ENCODE measurements at places on chromosomes 1 and 21.

DNA sequence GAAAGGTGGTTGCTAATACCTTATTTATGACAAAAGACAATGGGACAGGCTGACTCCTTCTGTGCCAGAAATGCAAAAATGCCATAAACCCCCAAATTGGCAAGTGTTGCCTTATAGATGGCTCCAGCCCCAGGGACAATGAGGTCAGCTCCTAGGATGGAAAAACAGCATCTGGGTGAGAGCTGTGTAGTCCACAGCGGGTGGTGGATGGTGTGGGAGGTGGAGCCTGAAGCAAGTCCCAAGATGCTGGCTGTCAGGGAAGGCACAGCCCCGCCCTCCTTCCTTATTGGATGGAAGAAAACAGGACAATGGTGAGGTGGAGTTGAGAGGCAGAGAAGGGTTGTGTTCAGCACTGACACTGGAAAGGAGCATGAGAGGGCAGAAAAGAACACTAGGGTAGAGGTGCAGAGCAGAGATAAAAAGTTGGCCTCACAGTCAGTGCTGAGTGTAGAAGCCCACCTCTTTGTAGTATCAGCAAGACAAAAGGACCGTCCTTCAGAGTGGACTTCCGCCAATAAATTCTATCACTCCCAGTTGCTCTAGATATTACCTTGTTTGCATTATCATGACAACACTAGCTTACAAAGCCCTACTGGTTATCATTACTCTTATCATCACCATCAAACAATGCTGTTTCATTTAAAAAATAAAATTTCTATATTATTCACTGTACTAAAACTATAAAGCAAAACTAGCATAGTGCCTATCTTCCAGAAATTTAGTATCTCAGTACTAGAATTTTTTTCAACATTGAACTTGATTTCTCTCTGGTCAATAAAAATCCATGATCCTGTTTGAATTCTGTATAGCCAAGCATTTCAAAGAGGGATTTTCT is 3.7 kb upstream of the SDE2 start:
- peak; percentile 90 for DNase-seq

DNA sequence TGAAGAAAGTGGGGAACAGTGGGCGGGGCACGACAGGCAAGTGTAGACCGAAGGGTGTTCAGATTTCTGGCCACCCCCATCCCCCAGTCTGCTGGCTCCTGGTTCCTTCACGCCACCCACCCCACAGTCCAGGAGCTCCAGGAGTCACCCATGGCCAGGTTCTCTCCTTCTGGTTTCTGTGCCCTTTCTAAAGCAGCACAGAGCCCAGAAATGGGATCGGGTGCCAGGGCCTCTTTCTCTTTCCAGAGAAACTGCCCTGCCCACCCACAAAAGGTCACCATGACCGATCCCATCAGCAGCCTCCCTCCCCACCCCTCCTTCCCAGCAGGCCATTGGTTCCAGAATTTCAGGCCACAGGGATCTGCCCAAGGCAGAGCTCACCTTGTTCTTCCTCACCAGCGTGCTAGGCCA is 3.2 kb upstream of the CELSR2 start:
- DNase-seq = no peak

GRCh38 chr1:6148497-6149241 is 31.5 kb downstream of the CHD5 start:
- DNase-seq = no peak

DNA sequence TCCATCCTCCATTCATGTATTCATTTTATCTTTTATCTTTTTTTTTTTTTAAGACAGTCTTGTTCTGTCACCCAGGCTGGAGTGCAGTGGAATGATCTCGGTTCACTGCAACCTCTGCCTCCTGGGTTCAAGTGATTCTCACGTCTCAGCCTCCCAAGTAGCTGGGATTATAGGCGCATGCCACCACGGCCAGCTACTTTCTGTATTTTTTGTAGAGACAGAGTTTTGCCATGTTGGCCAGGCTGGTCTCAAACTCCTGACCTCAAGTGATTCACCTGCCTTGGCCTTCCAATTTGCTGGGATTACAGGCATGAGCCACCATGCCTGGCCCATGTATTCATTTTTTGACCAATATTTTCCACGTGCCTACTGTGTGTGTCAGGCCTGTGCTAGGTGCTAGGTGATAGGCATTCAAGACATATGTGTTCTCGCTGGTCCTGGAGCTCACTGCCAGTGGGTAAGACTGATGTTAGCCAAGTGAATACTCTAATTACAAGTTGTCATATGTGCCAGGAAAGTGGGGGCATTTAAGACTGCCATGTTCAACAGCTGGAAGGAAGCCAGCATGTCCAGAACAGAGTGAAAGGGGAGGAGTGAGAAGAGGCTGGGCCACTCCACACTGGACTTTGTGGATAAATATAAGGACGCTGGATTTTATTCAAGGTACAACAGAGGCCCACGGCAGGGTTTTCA is 5.3 kb upstream of the CELSR2 start:
- DNase-seq = no peak

All from dermis microvascular lymphatic vessel endothelial cell (primary cell).